Activated T-cell treated with anti-CD3 and anti-CD28 coated beads, Interleukin-2, amount 50 U/mL, for 4 hours (primary cell): ENCODE measurements at places on chromosomes 1 and 21. TPM values are rescaled to one million over a fixed set of nuclear protein-coding genes. Genes with fewer than 3 reads are reported as not detected.
A peak's percentile ranks its signal among the peaks of the same experiment; 100 is the strongest.

Gene AMPD1
- total RNA-seq, result not detected

Gene WDR26
- total RNA-seq, result 53.6 TPM

Gene CAMK1G
- total RNA-seq, result 0.15 TPM

Gene SPAG17
- not detected for total RNA-seq

Gene SPOCD1
- 0.14 TPM for total RNA-seq

Gene DNM3
- 0.38 TPM for total RNA-seq

Gene ZNF593OS
- not detected for total RNA-seq

DNA sequence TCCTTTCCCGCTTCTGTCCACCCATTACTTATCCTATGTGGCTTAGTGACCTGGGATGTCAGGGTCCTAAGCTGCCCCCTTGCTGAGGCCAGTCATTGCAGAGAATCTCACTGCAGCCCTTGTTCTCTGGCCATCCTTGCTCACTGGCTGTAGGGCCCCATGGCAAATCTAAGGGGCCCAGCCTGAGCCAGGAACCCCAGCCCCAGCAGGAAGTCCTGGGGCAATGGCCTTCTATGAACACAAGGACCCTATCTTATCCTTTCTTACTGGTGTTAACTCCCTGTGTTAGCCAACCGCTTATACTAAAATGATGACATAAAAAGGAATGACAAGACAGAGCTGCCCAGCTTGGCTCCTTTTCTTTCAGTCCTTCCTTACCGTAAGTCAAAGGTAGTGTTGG is 29.9 kb downstream of the DHCR24 start:
- DNase-seq, result no peak

GRCh38 chr1:160438935-160439334 is 38.6 kb downstream of the VANGL2 start:
- no peak for DNase-seq

DNA sequence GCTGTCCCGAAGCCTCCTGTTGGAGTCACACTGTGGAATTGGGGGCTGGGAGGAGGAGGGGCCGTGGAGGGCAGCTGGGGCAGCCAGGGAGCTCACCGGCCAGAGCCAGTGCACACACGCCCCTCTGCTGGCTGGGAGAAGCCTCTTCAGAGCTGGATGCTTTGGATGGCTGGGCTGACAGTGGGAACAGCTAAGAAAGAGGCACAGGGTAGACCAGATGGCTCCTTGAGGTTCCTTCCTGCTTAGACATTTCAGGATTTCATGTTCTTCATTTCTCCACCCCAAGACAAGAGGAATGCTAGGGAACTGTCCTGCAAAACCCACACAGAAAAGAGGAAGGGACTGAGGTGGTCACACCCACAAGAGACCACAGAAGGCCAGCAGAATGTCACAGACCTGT is 254.8 kb upstream of the VAMP3 start:
- no peak for DNase-seq

- DNase-seq, result no peak
Measured at GRCh38 chr1:167115655-167116054, 21.8 kb downstream of the STYXL2 start.

DNA sequence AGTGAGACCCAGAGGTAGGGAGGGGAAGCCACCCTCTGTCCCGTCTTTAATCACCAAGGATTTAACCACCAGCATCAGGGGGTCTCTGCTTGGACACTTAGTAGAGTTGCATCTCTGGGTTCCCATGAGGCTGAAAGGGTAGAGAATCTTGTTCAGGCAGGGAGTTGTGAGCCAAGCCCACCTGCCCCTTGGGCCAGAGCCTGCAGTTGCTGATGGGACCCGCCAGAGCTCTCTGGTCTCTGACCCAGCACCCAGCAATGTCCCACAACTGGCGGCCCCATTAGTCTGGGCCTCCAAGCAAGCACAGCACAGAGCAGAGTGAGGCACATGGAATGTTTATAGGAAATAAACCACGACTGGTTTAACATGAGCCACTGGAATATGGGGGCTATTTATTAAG is 166.3 kb downstream of the TRIM33 start:
- DNase-seq, result no peak

DNA sequence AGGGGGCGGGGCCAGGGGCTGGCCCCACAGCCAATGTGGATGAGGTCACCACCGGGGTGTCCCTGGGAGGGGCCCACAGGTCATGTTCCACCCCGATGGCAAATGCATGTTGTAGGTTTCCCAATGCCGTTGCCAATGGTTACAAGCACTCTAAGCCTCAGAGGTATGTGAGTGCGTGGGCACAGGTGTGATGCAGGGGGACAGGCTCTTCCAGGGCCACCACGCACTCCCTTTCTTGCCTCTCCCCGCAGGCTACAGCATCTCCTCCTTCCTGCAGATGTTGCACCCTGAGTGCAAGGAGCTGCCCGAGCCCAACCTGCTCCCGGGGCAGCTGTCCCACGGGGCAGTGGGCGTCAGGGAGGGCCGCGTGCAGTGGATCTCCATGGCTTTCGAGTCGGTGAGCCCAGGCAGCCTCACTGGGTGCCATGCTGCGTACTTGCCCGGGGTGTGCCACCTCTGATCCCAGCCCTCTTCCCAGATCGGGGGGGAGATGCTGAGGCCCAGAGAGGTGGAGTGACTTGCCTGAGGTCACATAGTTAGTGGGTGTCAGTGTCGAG is 52.4 kb downstream of the DISP3 start:
- DNase-seq, result no peak

GRCh38 chr21:29305561-29305960 is 6.8 kb downstream of the BACH1 start:
- no peak for DNase-seq

- DNase-seq, result no peak
Measured at GRCh38 chr21:21387916-21388315, 389.7 kb downstream of the NCAM2 start.

DNA sequence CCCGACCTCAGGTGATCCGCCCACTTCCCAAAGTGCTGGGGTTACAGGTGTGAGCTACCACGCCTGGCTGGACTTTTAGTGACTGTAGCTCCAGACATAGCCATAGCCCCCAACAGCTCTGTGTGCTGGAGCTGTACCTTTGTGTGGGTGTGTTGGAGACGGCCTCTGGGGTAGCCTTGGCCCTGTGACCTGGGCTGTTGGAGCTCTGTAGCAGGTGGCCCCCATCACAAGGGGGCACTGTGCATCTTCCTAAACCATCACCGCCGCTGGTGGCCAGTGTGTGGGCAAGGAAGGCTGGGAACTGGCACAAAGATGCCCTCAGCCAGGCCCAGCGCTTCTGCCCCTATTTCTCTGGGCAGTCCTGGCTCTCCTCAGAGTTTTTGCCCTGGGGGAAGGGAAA is 38.4 kb upstream of the FOXO6 start:
- peak; percentile 12 for DNase-seq

- no peak for DNase-seq
Measured at GRCh38 chr1:94929351-94930217, 2.7 kb upstream of the CNN3 start.

GRCh38 chr1:118982821-118983557 is 5.2 kb downstream of the TBX15 start:
- no peak for DNase-seq

DNA sequence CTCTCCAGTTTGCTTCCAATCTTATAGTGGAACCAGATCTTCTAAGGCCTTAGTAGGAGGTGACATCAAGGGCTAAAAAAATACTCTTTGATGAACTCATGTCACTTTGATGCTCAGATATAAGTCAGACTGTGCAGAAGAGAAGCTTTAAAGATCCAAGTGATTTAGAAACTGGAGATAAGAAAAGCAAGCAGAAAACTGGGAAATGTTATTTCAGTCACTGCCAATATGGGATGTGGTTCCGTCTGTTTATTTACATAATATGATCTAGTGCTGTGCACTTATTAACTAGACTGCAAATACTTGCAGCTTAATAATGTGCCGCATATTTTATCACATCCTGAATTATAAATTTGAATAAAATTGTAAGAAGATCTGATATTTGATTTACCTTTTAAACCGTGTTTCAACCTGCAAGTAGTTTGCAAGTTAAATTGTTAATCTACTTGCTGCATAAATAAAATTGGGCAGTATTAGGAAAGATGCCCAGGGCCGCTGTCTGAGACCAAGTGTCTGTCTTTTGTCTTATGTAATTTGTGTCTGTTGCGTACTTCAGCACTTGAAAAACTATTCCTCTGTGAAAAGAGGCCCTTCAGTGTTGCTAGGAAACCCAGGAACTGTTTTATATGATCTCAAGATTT is 29.6 kb downstream of the CXADR start:
- no peak for DNase-seq

- DNase-seq, result no peak
Measured at GRCh38 chr1:218674280-218674773, 329.2 kb downstream of the TGFB2 start.

DNA sequence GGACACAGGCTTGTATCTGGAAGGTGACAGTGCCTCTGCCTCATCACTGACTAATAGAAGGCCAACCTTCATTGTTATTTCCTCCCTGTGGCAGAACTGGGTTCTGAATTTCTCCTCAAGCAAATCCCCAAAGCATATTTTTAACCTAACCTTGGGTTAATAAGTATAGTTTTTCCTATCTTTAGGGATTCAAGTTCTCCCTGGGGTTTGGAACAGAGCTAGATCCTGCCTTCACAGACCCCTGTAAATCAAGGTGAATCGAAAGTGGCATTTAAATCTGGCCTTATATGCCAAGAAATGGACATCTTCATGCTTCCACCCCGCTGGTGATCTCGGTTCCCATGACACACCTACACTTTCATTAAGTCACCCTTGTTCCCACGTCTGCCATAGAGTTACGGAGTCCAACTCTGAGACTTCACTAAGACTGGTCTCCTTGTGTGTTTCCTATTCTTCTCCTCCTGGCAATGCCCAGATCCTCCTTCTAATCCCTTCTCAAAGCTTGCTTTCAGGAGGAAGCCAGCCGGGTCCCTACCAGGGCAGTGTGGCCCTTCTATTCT is 4.3 kb upstream of the CHI3L2 start:
- DNase-seq, result no peak
